ENCODE measurements at places on chromosomes 4 and X.

GRCh38 chrX:109378281-109378680, 103.6 kb downstream of the GUCY2F start:
- no peak for DNase-seq

- no peak for DNase-seq
Measured at GRCh38 chr4:110268790-110269189, 70.4 kb upstream of the ELOVL6 start.

DNA sequence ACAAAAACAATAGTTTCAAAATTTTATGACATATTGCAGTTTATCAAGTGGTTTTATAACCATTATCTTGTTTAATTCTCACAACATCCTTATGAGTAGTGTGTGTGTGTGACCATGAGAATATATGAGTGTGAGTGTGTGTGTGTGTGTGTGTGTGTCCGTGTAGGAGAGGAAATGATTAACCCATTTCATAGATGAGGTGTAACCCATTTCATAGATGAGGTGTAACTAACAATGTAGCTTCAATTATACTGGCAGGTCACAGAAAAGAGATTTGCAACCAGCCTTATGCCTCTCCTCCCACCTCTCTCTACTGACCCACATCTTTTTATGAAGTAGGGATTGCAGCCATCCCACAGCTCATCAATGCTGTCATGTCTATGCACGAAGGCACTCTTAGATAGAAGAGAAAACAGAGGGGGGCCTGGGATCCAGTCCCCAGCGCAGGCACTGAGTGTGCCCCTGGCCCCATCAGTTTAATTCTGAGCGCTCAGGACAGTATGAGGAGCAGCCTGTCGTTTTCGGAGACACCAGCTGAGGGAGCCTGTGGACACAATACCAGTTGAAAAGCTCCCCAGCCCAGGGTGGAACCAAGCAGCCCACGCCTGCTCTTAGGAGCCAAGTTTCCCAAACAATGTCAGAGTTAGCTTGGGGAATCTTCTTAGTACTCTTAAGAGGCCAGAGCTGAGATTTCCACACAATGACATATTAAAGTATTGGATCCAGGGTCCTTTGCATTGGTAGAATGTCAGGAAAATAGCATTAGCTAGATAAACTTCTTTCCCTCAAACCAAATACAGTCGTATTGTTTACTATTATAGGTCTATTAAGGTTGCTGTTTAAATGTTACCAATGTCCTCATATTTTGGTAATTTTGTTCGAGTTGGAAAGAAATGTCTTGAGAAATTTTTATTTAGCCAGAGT, 88.6 kb downstream of the PALLD start:
- DNase-seq = peak; percentile 92

GRCh38 chr4:180058691-180059215, 2184.4 kb upstream of the TENM3 start:
- peak; percentile 31 for DNase-seq

DNA sequence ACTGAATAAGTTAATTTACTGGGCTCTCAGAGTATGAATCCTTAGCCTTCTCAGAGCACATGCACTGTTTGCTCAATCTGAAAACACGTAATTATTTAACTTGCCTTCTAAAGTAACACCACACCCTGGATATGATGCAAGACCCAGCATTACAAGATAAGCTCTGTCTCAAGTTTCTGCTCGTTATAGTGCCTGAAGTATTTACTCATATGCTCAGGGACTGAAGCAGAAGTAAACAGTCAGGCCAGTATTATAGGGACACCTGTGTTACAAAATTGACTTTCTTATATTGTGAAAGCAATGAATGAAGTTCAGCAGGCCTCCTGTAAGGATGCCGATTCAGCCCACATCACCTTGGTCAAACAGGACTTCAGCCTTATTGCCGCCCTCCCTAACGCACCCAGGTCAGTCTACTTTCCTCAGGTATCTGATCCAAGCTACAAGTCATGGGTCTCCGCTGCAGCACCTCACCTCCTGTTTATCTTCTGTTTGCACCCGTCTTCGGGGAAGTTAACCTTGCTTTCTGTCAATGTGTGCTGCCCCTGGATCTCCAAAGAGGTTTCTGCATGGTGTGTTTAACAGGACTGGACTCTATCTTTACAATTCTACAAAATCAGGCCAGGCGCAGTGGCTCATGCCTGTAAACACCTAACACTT, 42.8 kb upstream of the KLF3 start:
- peak; percentile 69 for DNase-seq

GRCh38 chrX:74272230-74272629, 31.8 kb upstream of the ZCCHC13 start:
- no peak for DNase-seq

GRCh38 chrX:38103857-38104812, 97.8 kb downstream of the SYTL5 start:
- DNase-seq = no peak

GRCh38 chr4:145644699-145645098, 25.5 kb downstream of the MMAA start:
- DNase-seq = peak; percentile 4

GRCh38 chr4:7140692-7141069, 51.7 kb upstream of the SORCS2 start:
- DNase-seq = no peak

DNA sequence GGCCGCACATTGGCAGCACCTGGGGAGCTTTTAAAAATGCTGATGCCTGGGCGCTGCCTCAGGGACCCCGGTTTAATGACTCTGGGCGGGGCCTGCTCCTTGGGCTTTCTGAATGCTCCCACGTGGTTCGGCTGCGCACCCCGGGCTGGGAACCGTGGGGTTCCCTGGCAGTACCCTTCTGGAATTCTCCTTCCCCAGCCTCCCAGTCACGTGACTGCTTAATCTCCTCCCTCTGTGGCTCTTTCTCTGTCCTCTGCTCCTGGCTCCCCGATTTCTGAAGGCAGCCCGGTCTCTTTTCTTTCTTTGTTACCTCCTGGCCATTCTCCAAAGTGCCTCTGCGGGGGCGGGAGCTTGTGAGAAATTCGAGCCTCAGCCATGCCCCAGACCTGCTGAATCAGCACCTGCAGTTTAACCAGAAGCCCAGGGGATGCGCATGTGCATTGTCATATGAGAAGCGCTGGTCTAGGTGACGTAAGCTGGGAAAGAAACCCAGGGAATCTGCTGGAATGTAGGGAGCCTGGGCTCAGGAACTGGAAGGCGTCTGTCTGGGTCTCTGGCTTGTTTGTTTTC, 16.6 kb downstream of the CLCN4 start:
- peak; percentile 87 for DNase-seq

DNA sequence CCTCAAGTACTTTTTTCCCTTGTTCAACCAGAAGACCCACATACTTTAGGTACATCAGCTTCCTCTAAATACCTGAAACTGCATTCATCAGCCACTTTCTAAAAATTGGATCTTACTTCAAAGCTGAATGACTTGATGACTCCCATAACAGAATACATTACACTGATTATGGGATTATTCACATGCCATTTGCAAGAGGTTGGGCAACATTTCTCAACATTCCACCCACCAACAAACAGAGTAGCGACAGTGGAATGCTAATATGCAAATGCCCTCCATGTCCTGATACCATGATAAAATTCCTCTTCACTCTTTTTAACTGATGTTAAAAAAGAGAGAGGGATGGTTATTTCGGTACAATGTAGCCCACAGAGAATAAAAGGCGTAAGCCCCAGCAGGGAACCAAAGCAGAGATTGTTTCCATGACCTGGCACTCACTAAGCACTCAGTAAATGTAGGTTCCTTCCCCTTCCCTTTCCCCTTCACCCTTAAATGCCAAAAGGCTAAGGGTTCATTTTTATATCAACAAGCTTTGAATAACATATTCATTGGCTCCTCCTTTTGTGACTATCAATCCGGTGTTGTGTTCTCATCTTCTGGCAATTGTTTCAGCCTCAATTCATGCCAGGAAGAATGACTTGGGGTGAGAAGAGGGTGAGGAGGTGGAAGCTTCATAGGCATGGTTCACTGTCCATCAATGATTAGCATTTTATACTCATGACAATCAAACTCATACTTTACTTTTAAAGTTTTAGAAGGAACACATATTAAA, 317.2 kb downstream of the DHX15 start:
- peak; percentile 43 for DNase-seq

DNA sequence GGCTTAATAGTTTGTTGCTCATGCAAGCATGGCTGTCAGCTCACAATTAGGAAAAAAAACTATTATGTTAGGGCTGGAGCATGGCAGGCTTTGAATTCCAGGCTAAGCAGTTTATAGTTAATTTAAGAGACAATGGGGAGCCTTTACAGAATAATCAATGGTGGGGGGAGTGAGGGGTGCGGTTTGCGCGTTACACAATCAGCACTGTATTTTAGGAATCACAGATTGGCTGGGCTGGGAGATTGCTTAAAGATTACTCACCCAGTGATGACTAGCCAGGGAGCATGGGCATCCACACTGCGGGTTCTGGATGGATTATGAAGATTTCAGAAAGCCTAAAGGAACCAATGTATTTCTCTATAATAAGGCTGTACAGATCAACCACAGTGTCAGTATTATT, 186.6 kb downstream of the SOX3 start:
- DNase-seq = no peak

DNA sequence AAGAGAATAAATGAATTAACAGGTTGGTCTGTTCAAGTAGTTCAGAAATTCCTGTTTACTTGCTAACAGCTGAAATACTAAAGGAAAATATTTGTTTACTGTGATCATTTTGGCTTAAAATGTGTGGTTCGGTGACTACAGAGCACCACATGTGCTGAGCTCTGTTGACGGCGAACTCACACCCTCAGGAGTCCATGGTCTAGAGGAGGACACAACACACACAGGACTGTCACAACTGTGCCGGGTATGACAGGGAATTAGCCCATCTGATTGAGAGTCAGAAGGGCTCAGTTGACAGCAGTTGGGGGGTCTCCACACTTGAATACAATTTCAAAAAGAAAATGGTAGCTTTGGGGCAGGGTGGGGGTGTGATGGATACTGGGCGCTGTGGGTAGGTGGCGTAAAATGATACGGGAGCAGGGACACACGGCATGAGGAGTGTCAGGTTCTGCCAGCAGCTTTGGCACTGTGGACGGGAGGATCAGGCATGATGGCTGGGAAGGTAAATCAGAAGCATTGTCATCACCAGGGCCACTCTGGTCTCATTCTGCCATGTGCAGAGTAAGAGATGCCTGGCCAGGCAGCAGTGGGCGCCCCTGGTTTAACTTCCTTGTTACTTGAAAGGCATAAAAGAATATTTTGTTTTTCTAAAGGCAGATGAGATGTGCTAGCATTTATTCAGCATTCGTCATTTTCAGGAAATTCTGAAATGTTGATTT, 33.3 kb downstream of the CLDN22 start:
- no peak for DNase-seq
